T1000 (cell line): ENCODE measurements at places on chromosomes 16 and 17.
A peak's percentile ranks its signal among the peaks of the same experiment; 100 is the strongest.

DNA sequence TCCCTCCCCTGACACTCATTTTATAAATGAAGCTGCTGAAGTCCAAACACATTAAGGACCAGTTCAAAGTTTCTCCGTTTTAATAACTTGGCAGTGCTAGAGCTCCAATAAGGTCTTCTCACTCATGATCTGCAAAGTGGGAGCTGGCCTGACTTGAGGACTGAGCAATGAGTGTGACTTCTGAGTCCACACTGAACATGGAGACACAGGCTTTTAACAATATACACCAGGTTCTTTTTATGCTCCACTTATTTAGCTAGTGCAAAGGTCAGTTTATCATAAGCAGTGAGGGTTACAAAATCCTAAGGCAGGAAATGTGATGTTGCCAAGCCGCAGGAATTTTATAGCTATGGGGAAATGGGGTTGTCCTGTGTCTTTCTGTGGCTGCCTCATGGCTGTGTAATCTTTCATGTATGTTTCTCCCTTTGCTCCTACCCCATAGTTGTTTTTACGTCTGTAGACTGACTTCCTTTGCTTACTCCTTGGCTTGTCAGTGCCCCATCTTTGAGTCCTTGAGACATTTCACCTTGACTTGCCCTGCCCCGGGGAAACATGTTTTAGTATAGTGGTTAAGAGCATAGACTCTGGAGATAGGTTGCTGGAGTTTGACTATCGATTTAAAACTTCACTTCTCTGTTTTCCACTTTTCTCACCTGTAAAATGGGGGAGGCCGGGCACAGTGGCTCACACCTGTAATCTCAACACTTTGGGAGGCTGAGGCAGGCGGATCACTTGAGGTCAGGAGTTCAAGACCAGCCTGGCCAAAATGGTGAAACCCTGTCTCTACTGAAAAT, 12.2 kb upstream of the MMD start:
- peak; percentile 62 for DNase-seq

- DNase-seq, result no peak
Observed at GRCh38 chr17:72409405-72410002, 288.7 kb downstream of the SOX9 start.

GRCh38 chr17:19651451-19652238, 3.1 kb downstream of the ALDH3A2 start:
- no peak for DNase-seq

GRCh38 chr16:78877114-78877655, 723.4 kb downstream of the MAF start:
- no peak for DNase-seq

- no peak for DNase-seq
Observed at GRCh38 chr17:77881545-77881944, 77.0 kb upstream of the TNRC6C start.

GRCh38 chr17:63095459-63095858, 129.4 kb downstream of the TANC2 start:
- DNase-seq, result no peak

- DNase-seq, result no peak
Observed at GRCh38 chr17:39563476-39563875, 44.2 kb downstream of the NEUROD2 start.

DNA sequence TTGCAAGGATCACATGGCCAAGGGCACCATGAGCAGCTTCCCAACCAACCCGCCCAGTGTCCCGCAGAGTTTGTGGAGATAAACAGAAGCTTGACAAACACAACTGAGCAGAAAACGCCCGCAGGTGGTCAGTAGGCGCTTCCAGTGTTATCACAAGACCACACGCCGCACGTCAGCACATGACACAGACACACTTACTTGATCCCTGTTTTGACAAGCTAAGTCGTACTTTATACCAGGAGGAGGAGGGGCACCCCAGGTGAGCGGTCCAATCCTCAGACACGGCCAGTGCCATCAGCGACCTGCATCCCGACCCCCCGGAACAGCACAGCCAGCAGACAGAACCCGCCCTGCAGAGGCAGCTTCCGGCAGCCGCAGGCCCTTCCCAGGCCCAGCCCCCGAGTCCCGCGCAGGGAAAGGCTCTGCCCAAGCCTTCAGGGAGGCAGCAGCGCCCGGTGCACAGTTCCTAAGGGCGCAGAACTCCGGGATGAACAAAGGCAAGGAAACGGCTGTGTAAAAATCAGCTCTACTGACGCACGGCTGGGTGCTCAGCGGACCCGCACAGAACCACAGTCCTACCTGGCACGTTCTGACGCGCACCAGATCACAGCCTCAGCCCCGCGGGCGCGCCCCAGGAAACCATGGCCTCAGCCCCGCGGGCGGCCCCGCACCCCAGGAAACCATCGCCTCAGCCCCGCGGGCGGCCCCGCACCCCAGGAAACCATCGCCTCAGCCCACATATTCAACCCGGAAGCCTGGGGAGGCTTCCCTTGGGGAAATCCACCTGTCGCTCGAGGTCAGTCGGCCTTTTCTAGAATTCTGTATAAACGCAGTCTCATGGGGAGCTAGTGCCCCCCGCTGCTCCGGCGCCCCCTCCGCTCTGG, 27.8 kb downstream of the AXIN1 start:
- no peak for DNase-seq
